Bronchus fibroblast of lung (primary cell): ENCODE measurements at places on chromosomes 4 and X. TPM values are rescaled to one million over a fixed set of nuclear protein-coding genes. Genes with fewer than 3 reads are reported as not detected.

The BEND4 gene
- not detected in 2 replicates for total RNA-seq

The MID2 gene
- total RNA-seq: 6.4 TPM in 2 replicates

The CD99L2 gene
- total RNA-seq: 50.1 and 52.6 TPM in 2 replicates

The GK2 gene
- not detected in 2 replicates for total RNA-seq

The PAGE2 gene
- total RNA-seq: not detected in 2 replicates

The CLCN4 gene
- 2.9 and 4.2 TPM in 2 replicates for total RNA-seq

The CMC4 gene
- total RNA-seq: 12.6 and 16.6 TPM in 2 replicates

The BRS3 gene
- total RNA-seq: not detected in 2 replicates

The TLL1 gene
- total RNA-seq: under 0.01 and 0.15 TPM in 2 replicates

The ATOH1 gene
- not detected in 2 replicates for total RNA-seq

The SH3RF1 gene
- total RNA-seq: 11.9 and 12.3 TPM in 2 replicates

The ELK1 gene
- total RNA-seq: 30.2 and 33.6 TPM in 2 replicates

The CEP44 gene
- total RNA-seq: 12.0 and 12.6 TPM in 2 replicates

The GPRIN3 gene
- total RNA-seq: under 0.01 TPM in 2 replicates

The SYN1 gene
- total RNA-seq: 0.30 and 0.50 TPM in 2 replicates

The SOD3 gene
- total RNA-seq: 4.5 TPM in 2 replicates

The P2RY4 gene
- 0.15 TPM in 1 of 2 replicates, not detected in the other for total RNA-seq

The HMX1 gene
- total RNA-seq: not detected in 2 replicates

The NHS gene
- total RNA-seq: 1.5 and 11.6 TPM in 2 replicates

The CLGN gene
- 5.1 and 5.9 TPM in 2 replicates for total RNA-seq

The TRAPPC2 gene
- total RNA-seq: 8.0 and 8.2 TPM in 2 replicates

The S100G gene
- not detected in 2 replicates for total RNA-seq

The UGT2B17 gene
- not detected in 2 replicates for total RNA-seq

The CXCL11 gene
- total RNA-seq: not detected in 2 replicates

The FGF16 gene
- total RNA-seq: 0.15 TPM in 1 of 2 replicates, not detected in the other

The FGFBP1 gene
- not detected in 2 replicates for total RNA-seq

The PRRG1 gene
- total RNA-seq: 4.8 and 6.7 TPM in 2 replicates

The CCDC110 gene
- total RNA-seq: 0.45 TPM in 1 of 2 replicates, not detected in the other

The TBC1D8B gene
- total RNA-seq: 4.2 and 4.5 TPM in 2 replicates

The PRSS12 gene
- total RNA-seq: 29.4 and 30.3 TPM in 2 replicates

The TLR2 gene
- total RNA-seq: 1.8 and 1.9 TPM in 2 replicates

The KCND1 gene
- 1.3 TPM in 2 replicates for total RNA-seq

The COX7B2 gene
- not detected in 2 replicates for total RNA-seq

The RHOH gene
- not detected in 2 replicates for total RNA-seq

The STEEP1 gene
- total RNA-seq: 19.0 and 24.8 TPM in 2 replicates

The PNCK gene
- total RNA-seq: 0.15 TPM in 1 of 2 replicates, not detected in the other
